ENCODE measurements at places on chromosomes 5 and 9. TPM values are rescaled to one million over a fixed set of nuclear protein-coding genes. Genes with fewer than 3 reads are reported as not detected.

Gene SPATA6L
- total RNA-seq: not detected

Gene SLC23A1
- total RNA-seq: not detected

Gene CTNNA1
- total RNA-seq: 310 TPM

Gene PDE6A
- not detected for total RNA-seq

Gene GZMA
- total RNA-seq: not detected

Gene MVB12B
- total RNA-seq: 9.4 TPM

Gene ADAMTS2
- 51.0 TPM for total RNA-seq

Gene GABRB2
- total RNA-seq: 0.21 TPM

Gene GPR151
- not detected for total RNA-seq

Gene ADCY2
- total RNA-seq: 0.11 TPM

DNA sequence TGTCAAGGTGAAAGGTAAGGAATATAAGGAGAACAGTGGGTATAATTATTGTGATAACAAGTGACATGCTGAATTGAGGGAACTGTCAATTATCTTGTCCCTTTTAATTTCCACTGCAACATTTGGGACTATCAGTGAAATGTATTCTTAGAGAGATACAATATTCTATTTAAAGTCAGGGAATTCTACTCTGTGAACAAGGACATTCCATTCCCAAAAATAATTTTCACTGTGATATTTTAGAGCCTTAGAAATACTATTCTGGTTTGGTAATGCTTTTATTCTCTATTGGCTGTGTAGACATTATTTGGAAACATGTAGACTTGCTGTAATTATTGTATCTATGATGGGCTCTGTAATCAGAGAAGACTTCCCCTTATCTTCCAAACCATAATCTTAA, 248.0 kb upstream of the PCSK5 start:
- H3K27me3 ChIP-seq: no peaks in the 10 kb centered on the region
- no peak for DNase-seq
- peak overlapping the region; percentile 35 for H3K27ac ChIP-seq
- no peak overlapping the region for H3K4me3 ChIP-seq
- H3K36me3 ChIP-seq: no peaks in the 10 kb centered on the region

- H3K4me3 ChIP-seq: no peak overlapping the region
- H3K27me3 ChIP-seq: no peaks in the 10 kb centered on the region
- no peaks in the 10 kb centered on the region for H3K4me1 ChIP-seq
Measured at GRCh38 chr5:128380337-128380736, 157.7 kb downstream of the FBN2 start.

DNA sequence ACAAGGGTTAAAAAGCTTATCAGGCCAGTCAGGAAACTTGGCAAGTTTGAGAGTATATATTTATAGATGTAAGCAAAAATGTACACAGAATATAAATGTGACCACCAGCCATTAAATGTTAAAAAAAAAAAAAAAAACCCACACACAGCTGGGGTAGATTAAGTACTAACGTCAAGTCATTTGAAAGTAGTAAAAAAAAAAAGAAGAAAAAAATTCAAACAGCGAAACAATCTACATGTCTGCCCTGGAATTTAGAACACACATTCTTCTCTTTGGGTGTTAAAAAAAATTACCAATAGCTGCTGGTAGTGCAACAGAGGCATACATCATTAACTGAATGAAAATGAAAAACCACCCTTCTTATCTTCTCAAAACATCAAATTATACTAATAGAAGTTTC, 269.7 kb downstream of the MLLT3 start:
- no peaks in the 10 kb centered on the region for H3K36me3 ChIP-seq
- H3K4me1 ChIP-seq: no peaks in the 10 kb centered on the region
- DNase-seq: no peak
- no peak overlapping the region for H3K4me3 ChIP-seq

- H3K4me3 ChIP-seq: no peak overlapping the region
- H3K27ac ChIP-seq: no peak overlapping the region
Measured at GRCh38 chr5:149391524-149391923, 12.4 kb upstream of the IL17B start.

DNA sequence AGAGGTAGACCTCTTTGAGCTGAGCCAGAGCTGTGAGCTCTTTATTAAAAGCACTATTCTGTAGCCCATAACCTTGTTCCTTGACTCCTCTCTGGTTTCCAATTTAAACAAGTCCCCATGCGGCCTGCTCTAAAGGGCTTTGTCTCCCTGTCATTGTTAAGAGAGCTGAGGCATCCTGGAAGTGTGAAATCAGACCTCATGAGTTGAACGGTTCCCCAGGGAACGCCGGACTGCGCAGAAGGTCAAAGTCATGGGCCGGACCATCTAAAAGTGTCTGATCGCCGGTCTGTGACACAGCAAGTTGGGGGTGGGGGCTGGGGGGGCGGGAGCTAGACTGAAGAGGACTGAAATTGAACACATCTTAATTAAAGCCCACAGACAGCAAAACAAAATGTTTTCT, 265.8 kb downstream of the SLF1 start:
- H3K36me3 ChIP-seq: no peaks in the 10 kb centered on the region
- no peak overlapping the region for H3K27ac ChIP-seq
- DNase-seq: no peak
- H3K27me3 ChIP-seq: no peaks in the 10 kb centered on the region
- no peaks in the 10 kb centered on the region for H3K4me1 ChIP-seq
- H3K4me3 ChIP-seq: no peak overlapping the region

- no peak for DNase-seq
- no peaks in the 10 kb centered on the region for H3K27me3 ChIP-seq
- no peak overlapping the region for H3K27ac ChIP-seq
- H3K36me3 ChIP-seq: no peaks in the 10 kb centered on the region
Measured at GRCh38 chr5:149172261-149172660, 31.0 kb downstream of the ABLIM3 start.

GRCh38 chr9:114777821-114778609, 27.8 kb downstream of the TNFSF15 start:
- no peak for DNase-seq
- no peaks in the 10 kb centered on the region for H3K4me1 ChIP-seq
- no peaks in the 10 kb centered on the region for H3K27me3 ChIP-seq

DNA sequence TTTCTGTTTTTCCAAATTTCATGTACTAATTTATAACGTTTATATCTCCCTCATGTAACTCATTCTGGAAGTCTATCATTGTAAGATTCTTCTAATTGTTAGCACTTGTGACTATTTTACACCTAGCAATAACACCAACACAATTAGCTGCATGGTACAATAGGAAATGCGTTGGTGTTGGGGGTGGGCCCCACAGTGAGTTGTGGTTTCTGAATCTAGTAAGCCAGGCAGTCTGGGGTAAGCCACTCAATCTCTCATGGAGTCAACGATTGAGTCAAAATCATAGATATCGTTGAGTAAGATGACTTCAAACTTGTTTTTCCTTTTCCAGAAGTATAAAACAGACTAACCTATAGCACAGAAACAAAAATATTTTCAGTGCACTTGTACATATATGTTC, 30.0 kb downstream of the IRX1 start:
- H3K27me3 ChIP-seq: no peaks in the 10 kb centered on the region
- H3K27ac ChIP-seq: no peak overlapping the region
- H3K36me3 ChIP-seq: no peaks in the 10 kb centered on the region
- H3K4me1 ChIP-seq: no peaks in the 10 kb centered on the region

DNA sequence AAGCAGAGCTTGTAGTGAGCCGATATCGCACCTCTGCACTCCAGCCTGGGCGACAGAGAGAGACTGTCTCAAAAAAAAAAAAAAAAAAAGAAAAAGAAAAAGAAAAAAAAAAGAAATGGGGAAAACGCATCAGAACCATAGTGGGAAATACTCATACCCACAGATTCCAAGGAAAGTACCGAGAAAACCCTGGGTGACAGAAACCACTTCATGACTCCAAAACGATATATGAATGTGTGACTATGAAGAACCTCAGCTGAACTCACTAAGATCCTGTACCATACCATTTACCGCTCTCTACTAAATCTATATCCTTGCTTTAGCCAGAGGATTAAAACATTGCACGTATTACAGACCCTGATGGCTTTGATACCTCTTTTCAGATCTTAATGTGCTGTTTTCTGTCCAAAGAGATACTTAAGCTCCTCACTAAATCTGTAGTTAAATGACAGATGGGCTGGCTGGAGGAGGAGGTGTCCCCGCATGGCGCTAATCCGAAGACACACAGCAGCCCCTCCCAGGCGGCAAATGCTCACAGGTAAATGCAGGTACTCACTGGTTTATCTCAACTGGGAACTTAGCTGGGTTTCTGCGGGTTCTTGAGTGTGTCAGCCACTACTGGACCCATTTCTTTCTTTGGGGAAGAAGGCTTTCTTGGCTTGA, 2.8 kb downstream of the LPCAT1 start:
- peaks cover 20% of the 10 kb centered on the region for H3K4me1 ChIP-seq
- no peaks in the 10 kb centered on the region for H3K27me3 ChIP-seq
- H3K27ac ChIP-seq: no peak overlapping the region
- H3K4me3 ChIP-seq: no peak overlapping the region
- DNase-seq: no peak

GRCh38 chr5:178340187-178340586, 107.6 kb upstream of the PHYKPL start:
- DNase-seq: no peak
- no peak overlapping the region for H3K4me3 ChIP-seq
- H3K36me3 ChIP-seq: no peaks in the 10 kb centered on the region
- no peaks in the 10 kb centered on the region for H3K27me3 ChIP-seq

GRCh38 chr9:102779356-102779755, 215.8 kb upstream of the CYLC2 start:
- H3K27ac ChIP-seq: no peak overlapping the region
- no peaks in the 10 kb centered on the region for H3K4me1 ChIP-seq
- no peak overlapping the region for H3K4me3 ChIP-seq
- no peaks in the 10 kb centered on the region for H3K36me3 ChIP-seq
- DNase-seq: no peak

DNA sequence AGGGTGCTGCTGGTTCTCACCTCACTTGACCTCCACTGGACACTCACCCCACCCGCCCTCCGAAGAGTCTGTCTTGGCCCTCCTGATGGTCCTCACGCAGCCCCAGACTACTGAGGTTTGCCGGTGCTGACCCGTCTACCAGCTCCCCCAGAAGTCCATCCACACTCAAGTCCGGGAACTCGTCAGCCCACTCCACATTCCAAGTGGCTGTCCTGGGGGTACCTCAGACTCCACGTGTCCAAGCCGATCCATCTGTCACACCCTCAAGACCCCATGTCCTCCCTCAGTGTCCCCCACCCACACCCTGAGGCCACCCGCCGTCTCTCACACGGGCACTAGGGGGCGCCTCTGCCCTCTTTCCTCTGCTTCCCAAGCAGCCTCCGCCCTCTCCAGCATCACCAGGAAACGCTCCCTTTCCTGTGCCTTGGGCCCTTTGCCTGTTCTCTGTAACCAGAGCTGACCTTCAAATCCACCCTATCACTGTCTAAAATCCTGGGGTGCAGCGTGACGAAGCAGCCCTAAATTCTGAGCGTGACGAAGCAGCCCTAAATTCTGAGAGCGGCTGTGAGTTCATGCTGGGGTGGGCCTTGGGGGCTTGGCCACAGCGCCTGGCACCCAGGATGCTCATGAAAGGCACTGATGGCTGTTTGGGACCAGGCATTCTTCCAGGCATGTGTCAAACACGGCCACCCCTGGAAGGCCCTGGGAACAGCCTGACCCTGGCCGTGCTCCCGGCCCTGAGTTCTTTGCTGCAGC, 95.7 kb downstream of the KCNT1 start:
- no peak overlapping the region for H3K27ac ChIP-seq
- no peaks in the 10 kb centered on the region for H3K27me3 ChIP-seq
- H3K4me3 ChIP-seq: no peak overlapping the region
- DNase-seq: no peak
- H3K36me3 ChIP-seq: no peaks in the 10 kb centered on the region
- H3K4me1 ChIP-seq: peaks cover 6% of the 10 kb centered on the region

DNA sequence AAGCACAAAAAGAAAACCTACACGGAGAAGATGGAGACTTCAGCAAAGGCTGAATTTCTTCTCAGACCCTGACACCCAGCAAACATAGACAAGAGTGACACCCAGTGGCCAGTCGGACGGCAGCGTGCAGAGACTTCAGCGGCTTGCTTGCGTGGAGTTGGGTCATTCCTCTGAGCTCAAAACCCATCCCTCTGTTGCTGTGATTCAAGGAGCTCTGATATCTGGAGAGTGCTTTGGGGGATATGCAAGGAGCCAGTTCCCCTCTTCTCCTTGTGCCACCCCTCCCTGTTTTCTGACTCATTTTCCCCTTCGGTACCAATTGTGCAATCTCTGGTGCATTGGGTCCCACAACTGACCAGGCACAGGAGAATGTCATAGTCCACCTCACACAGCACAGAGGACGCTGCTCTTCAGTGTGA, 27.5 kb downstream of the SH3TC2 start:
- H3K27ac ChIP-seq: no peak overlapping the region
- H3K27me3 ChIP-seq: no peaks in the 10 kb centered on the region
- no peak overlapping the region for H3K4me3 ChIP-seq
- DNase-seq: peak; percentile 85

- no peak overlapping the region for H3K4me3 ChIP-seq
- H3K27ac ChIP-seq: no peak overlapping the region
- no peaks in the 10 kb centered on the region for H3K27me3 ChIP-seq
- H3K4me1 ChIP-seq: no peaks in the 10 kb centered on the region
- no peak for DNase-seq
Measured at GRCh38 chr5:140391312-140391711, 10.3 kb upstream of the ANKHD1 start.

GRCh38 chr5:174526177-174526576, 198.2 kb upstream of the MSX2 start:
- no peak overlapping the region for H3K27ac ChIP-seq
- no peaks in the 10 kb centered on the region for H3K4me1 ChIP-seq
- H3K4me3 ChIP-seq: no peak overlapping the region
- H3K36me3 ChIP-seq: no peaks in the 10 kb centered on the region
- no peak for DNase-seq

- H3K27me3 ChIP-seq: no peaks in the 10 kb centered on the region
- DNase-seq: no peak
- H3K4me3 ChIP-seq: no peak overlapping the region
- H3K27ac ChIP-seq: no peak overlapping the region
- H3K4me1 ChIP-seq: no peaks in the 10 kb centered on the region
Measured at GRCh38 chr5:132142459-132142858, 68.9 kb downstream of the CSF2 start.

- H3K4me3 ChIP-seq: no peak overlapping the region
- peaks cover 9% of the 10 kb centered on the region for H3K36me3 ChIP-seq
- H3K4me1 ChIP-seq: peaks cover 3% of the 10 kb centered on the region
- H3K27me3 ChIP-seq: no peaks in the 10 kb centered on the region
- DNase-seq: no peak
Measured at GRCh38 chr9:21324047-21324446, 11.2 kb downstream of the KLHL9 start.

DNA sequence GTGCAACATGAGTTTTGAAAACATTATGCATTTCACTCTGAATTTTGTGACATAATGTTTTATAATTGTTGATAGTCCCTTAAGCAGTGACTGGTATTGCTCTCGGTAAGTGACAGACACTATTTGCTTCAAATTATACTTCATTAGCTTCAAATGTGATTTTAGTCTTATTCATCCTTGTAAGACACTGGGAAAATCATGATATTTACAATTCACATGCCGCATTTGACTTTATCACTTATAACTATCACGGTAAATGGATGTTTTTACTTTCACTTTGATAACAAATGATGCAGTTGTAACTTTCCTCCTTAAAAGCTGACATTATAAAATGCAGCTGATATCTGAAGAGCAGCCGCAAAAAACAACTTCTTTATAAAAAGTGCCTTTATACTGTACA, 44.1 kb upstream of the ITGA2 start:
- no peak overlapping the region for H3K27ac ChIP-seq
- H3K4me3 ChIP-seq: peak overlapping the region; percentile 32
- no peak for DNase-seq
- H3K27me3 ChIP-seq: no peaks in the 10 kb centered on the region
- peaks cover 36% of the 10 kb centered on the region for H3K36me3 ChIP-seq
